NCI-H2171 treated with DMSO at 0.1 percent for 48 hours (cell line): ENCODE measurements at places on chromosomes 13 and 19.

- DNase-seq = no peak
Observed at GRCh38 chr13:52737965-52738364, 1.7 kb downstream of the CNMD start.

DNA sequence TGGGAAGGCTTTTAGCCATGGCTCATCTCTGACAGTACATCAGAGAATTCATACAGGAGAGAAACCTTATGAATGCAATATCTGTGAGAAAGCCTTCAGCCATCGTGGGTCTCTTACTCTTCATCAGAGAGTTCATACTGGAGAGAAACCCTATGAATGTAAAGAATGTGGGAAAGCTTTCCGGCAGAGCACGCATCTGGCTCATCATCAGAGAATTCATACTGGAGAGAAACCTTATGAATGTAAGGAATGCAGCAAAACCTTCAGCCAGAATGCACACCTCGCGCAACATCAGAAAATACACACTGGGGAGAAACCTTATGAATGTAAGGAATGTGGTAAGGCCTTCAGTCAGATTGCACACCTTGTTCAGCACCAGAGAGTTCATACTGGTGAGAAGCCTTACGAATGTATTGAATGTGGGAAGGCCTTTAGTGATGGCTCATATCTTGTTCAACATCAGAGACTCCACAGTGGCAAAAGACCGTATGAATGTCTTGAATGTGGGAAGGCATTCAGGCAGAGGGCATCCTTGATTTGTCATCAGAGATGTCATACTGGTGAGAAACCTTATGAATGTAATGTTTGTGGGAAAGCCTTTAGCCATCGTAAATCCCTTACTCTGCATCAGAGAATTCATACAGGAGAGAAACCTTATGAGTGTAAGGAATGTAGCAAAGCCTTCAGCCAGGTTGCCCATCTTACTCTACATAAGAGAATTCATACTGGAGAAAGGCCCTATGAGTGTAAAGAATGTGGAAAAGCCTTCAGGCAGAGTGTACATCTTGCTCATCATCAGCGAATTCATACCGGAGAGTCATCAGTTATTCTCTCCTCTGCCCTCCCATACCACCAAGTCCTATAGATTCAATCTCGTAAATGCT is 10.7 kb downstream of the ZNF470 start:
- DNase-seq = no peak

- no peak for DNase-seq
Observed at GRCh38 chr13:79528356-79528755, 47.4 kb downstream of the NDFIP2 start.

DNA sequence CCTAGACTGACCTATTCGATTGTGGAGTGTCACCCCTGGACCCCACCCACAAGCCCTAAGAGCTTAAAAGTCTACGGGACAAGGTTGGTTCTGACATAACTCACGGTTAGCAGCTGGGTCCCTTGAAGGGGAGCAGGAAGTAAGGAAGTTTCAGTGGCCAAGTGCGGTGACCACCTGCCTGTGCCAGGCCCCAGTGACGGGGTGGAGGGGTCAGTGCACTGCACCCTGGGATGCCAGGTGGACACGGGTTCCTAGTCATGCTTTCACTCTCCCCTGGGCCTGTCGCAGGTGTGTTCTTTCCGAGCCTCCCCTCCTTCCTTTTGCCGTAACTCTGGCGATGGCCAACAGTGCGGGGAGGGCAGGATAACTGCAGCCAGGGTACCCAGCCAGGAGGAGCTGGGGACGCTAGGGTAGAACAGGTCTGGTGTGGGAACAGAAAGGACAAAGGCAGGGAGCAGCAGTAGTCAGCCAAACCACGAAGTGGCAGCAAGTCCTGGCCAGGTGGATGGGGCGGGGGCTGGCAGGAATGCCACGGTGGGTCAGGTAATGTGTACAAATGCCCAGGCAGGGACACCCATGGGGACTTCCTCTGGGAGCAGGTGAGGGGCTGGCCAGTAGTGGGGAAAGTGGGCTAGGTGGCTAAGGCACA is 58.3 kb downstream of the RGCC start:
- no peak for DNase-seq
